ENCODE measurements at places on chromosomes 6 and 20.
A peak's percentile ranks its signal among the peaks of the same experiment; 100 is the strongest.

GRCh38 chr20:49570828-49571552 lies 3.1 kb upstream of the PTGIS start:
- H3K36me3 ChIP-seq: peaks cover 14% of the 10 kb centered on the region
- peaks cover 39% of the 10 kb centered on the region for H3K4me1 ChIP-seq
- no peak overlapping the region for H3K4me3 ChIP-seq
- peaks cover 13% of the 10 kb centered on the region for H3K27me3 ChIP-seq
- DNase-seq: no peak

GRCh38 chr6:51996296-51996947 lies 91.0 kb downstream of the PKHD1 start:
- no peak for DNase-seq
- H3K36me3 ChIP-seq: no peaks in the 10 kb centered on the region
- no peaks in the 10 kb centered on the region for H3K4me1 ChIP-seq
- no peak overlapping the region for H3K4me3 ChIP-seq

GRCh38 chr6:100479179-100480035 lies 14.7 kb upstream of the SIM1 start:
- H3K27me3 ChIP-seq: peaks cover 14% of the 10 kb centered on the region
- H3K36me3 ChIP-seq: no peaks in the 10 kb centered on the region

DNA sequence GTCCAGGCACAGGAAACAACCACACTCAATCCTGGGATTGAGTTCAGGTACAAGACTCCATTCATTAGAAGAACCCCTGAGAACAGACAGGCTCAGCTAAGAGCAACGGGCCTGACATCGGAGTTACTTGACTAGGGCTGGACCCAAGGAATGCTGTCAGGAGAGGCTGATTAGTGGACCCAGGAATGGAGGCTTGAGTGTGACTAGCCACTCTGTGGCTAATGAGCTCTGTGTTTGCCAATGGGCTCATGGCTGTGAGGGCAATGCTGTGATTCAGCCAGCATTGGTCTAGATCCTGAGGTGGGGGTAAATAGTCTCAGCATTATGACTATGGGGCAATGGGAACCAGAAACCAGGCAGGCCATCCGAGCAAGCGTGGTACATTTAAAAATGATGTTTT lies 71.8 kb downstream of the RIOK1 start:
- no peaks in the 10 kb centered on the region for H3K36me3 ChIP-seq
- peaks cover 3% of the 10 kb centered on the region for H3K27me3 ChIP-seq
- H3K4me1 ChIP-seq: no peaks in the 10 kb centered on the region
- no peak overlapping the region for H3K4me3 ChIP-seq
- no peak for DNase-seq
- H3K27ac ChIP-seq: no peak overlapping the region

DNA sequence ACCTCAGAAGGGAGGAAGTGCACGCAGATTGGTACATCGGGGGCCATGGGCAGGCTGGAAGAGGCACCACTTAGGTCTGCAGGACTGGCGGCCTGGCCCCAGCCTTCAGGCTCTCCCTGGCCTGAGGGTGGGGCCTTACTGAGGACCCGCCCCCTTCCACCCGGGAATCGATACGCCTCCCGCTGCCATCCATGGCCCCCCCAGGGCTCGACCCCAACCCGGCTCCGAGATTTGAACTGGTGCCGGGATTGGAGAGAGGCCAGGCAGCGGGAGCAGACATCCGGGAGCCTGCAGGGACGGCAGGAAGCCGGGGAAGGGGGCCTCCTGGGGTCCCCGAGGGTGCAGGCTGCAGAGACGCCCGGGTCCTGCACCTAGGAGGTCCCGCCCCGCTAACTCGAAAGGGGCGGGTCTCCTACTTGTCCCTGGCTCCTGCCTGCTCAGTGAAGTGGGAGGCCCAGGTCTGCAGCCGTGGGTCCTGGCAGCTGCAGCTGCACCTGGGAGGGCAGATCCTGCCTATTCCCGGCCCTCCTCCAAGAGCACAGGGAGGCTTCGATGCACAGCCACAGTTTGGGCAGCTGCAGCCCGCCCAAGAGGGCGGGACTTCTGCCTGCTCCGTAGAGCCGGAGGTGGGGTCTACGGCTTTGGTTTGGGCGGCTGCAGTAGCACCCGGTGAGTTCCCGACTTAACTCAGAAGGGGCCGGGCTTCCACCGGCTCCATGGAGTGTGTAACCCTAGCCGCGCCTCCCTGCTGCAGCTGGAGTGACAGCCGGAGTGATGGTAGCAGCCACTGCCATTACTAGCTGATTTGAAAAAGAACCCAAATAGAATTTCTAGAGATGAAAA lies 35.2 kb upstream of the TBC1D22B start:
- peaks cover 18% of the 10 kb centered on the region for H3K4me1 ChIP-seq
- peak; percentile 72 for DNase-seq
- no peaks in the 10 kb centered on the region for H3K36me3 ChIP-seq
- H3K4me3 ChIP-seq: peak overlapping the region; percentile 77
- H3K27ac ChIP-seq: peak overlapping the region; percentile 17
- H3K27me3 ChIP-seq: no peaks in the 10 kb centered on the region

Data from activated T-helper 2 cell treated with anti-CD3 and anti-CD28 coated beads, Interferon-gamma antibody, Interleukin-2, Interleukin-4, amounts not matched to agents 10 μg/mL and 5 μg/mL and 100 μg/mL, durations not matched to agents 14 hours and 24 hours and 36 hours (primary cell).